ENCODE measurements at places on chromosomes 6 and 20.
A peak's percentile ranks its signal among the peaks of the same experiment; 100 is the strongest.

- no peak for DNase-seq
These were observed 208.3 kb upstream of the RIMS1 start for GRCh38 chr6:71678091-71678490.

DNA sequence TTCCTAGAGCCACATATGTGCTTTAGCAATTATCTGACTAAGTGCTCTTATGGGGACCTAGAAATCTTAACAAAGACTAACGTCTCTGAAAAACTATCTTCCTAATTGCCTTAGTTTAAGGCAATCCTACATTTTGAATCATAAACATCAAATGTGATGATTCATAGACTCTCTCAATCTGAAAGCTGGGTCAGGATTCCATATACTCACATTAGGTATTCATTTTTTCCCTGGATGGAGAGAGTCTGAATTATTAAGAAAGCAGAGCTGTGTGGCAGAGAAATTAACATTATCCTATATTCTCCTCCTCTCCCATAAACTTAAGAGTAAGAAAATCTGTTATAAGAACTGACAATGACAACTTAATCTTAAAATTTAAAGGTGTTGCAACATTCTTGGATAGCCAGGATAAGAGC lies 1.6 kb upstream of the PRL start:
- DNase-seq, result peak; percentile 50

DNA sequence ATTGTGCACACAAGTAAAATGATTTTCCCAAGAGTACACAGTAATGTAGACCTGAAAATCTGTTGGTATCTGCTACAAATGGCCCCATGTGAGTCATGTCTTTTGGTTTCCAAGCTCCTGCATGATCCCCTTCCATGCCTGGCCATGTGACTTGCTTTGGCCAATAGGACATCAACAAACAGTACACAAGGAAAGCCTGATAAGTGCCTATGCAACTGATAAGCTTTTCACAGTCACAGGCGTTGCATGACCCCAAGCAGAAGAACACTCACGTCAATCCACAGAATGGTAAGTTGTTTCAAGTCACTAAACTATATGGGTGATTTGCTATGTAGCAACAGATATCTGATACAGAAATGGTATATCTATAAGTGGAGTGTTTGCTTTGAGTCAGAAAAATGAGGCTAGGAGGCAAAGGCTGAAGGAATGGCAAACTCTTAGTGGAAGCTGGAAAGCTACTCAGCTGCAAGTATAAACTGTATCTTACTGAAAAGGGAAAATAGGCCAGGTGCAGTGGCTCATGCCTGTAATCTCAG lies 160.1 kb upstream of the BEND3 start:
- no peak for DNase-seq

GRCh38 chr20:49415005-49415667 lies 67.3 kb downstream of the KCNB1 start:
- no peak for DNase-seq

DNA sequence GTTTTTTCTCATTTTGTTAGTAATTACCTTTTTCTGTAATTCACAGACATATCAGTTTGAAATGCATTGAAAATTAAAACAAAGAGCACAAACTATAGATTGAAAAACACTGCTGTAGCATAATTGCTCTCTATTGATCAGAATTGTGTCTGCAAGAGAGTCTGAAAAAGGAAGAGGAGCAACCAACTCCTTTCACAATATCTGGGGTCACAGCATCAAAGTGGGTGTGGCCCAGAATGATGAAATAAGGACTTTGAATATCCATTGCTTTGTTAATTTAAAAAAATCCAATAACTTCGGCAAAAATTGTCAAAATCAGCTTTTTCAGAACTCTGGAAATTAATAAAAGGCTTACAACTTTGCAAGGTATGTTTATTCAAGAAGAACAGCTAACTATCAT lies 99.2 kb downstream of the MYLK4 start:
- peak; percentile 31 for DNase-seq

DNA sequence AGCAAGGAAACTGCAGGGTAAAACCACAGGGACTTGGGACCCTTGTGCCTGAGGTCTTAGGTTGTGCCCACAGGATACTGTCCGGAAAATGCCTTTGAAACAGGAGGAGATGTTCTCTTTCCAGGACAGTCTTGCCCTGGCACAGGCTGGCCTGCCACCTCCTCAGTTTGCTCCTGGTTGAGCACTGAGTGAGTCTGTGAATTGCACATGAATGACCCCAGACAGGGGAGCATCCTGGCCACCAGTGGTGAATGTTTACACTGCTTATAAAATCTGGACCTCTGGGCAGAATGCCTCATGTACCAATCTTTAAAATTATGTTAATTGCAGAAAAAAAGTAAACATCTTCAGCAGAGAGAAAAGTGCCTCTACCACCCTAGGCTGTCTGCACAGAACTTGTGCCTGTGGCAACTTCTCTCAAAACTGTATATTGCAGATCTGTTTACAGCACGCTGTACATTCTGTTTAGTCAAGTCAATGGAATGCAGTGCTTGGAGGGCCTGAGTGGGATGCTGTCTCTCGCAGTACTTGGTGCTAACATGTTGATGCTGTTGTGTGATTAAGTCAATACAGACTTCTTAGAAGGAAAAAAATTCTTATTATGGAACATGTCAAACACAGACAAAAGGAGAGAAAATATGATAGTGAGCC lies 242.1 kb downstream of the SOD2 start:
- peak; percentile 75 for DNase-seq

DNA sequence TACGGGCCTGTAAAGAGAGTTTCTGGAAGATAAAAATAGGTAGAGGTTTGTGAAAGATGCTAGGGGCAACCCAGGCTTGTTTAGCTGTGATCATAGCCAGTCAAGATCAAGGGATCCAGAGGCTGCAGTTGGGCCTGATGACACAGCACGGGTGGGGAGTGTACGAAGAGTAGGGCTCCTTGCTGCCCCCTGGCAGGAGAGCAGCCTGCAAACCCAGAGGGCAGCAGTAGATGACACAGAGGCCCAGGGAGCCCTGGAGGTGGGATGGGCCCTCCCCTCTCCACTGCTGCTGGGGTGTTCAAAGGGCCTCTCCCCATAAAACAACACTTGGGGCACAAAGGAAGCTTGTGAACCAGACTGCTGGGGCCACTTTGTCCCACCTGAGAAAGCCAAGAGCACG lies 47.2 kb downstream of the VEGFA start:
- DNase-seq, result peak; percentile 33

DNA sequence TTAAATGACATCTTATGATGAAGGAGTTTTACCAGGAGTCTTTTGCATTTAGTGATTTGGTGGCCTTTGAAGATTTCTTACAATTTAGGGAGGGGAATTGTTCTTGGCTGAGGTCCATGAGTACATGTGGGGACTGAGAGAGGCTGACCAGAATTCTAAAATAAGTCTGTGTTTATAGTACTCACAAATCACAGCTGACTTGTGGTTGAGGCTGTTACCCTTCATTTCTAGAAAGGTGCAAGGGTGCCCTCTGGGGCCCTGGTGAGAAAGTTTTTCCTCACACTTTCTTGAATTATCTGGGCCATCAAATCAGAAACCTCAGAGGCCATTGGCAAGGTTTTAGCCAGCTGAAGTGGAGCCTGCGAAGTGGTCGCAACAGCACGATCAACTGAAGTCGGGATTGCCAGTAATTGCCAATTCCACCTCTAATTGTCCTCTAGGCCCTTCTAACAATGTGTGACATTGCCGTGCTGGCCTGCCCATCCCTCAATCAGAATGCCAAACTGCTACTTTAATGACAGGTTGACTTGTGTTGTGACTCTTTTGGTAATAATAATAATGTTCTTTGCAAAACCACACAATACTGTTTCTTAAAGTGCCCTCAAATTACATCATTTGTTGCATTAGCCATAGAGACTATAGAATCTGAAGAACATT lies 221.6 kb downstream of the OGFRL1 start:
- DNase-seq, result peak; percentile 89

DNA sequence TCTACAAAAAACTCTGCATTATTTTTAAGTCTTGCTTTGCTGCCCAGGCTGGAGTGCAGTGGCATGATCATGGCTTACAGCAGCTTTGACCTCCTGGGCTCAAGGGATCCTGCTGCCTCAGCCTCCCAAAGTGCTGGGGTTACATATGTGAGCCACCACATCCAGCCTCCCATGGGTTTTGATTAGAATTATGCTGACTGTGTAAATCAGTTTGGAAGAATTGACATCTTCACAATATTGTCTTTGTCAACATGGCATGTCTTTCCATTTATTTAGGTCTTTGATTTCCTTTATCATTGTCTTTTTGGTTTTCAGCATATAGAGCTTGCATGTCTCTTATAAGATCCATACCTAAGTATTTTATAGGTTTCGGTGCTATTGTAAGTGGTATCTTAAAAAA lies 13.2 kb upstream of the APCDD1L start:
- DNase-seq, result no peak

- peak; percentile 94 for DNase-seq
These were observed 71.7 kb downstream of the RCAN2 start for GRCh38 chr6:46419576-46420002.

DNA sequence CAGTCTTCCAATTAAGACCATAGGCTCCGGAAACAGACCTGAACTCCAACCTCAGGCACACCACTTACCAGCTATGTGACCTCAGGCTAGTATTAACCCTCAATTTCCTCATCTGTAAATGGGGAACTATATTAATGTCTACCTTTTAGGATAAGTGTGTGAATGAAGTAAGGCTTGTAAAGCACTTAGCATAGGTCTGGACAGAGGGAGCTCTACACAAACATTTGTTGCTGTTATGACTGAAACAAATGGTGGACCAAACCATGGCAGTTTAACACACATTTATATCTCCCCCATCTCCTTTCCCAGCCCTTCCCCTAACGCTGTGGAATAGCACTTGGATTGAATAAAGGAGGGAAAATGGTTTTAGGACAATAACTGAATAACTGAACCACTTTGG lies 48.7 kb downstream of the TSHZ2 start:
- DNase-seq, result no peak

GRCh38 chr6:162538643-162539064 lies 188.9 kb downstream of the PRKN start:
- no peak for DNase-seq

DNA sequence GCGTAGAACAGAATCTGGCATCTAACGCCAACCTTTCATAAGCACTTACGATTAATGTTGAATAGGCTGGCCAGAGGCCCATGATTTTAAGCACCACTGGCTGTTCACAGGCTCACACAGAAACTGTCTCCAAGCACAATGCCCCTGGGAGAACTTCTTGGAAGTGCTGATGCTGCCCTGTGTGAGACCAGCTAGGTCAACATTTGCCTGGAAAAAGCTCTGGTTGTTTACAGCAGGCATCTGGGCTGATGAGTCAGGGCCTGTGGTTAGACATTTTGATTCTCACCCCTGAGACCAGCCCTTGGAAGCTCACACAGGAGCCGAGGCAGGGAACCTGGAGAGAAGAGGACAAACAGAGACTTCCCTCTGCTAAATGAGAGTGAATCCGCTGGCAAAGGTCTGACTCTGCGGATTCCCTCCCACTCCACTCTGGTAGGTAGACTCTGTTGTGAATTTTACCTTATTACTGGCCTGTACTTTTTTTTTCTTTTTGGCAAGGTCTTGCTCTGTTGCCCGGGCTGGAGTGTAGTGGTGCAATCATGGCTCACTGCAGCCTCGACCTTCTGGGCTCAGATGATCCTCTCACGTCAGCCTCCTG lies 6.8 kb upstream of the SULF2 start:
- peak; percentile 92 for DNase-seq

GRCh38 chr6:36445621-36446020 lies 2.8 kb downstream of the KCTD20 start:
- no peak for DNase-seq

GRCh38 chr6:144215402-144215931 lies 65.2 kb downstream of the STX11 start:
- DNase-seq, result peak; percentile 28

DNA sequence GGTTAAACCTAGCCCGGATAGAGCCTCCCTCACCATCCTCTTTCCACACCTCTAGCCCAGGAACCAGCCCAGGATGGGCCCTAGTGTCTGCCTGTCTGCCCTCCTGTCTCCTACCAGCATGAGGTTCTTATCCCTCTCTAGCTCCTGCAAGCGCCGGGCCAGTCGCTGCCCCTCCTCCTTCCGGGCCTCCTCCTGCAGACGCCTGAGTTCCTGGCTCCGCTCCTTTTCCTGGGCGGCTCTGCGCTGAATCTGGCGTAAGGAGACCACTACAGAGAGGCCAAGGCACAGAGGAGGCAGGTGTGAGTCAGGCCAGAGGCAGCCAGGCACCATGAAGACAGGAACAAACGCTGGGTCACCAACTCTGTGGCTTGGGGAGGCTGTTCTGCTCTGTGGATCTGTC lies 4.3 kb upstream of the PSORS1C2 start:
- peak; percentile 80 for DNase-seq

DNA sequence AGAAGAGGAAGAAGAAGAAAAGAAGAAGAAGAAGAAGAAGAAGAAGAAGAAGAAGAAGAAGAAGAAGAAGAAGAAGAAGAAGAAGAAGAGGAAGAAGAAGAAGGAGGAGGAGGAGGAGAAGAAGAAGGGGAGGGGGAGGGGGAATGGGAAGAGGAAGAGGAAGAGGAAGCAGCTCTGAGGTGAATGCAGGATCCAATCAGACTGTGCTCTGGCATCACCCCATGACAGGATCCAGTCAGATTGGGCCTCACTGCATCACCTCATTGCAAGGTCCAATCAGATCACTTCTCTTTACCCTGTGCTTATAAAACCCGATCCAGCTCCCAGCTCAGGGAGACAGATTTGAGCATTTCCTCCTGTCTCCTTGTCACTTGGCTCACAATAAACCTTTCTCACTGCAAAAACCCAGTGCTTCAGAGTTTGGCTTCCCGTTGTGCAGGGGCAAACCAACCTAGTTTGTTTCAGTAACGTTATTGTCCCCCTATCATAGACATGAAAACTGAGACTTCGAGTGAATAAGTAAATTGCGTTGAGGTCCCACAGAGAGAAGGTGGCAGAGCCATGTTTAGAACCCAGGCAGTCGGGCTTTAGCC lies 28.6 kb upstream of the YWHAB start:
- DNase-seq, result no peak

GRCh38 chr6:15735567-15736265 lies 72.9 kb upstream of the DTNBP1 start:
- DNase-seq, result peak; percentile 14

GRCh38 chr6:21367148-21367547 lies 226.4 kb upstream of the SOX4 start:
- DNase-seq, result no peak

DNA sequence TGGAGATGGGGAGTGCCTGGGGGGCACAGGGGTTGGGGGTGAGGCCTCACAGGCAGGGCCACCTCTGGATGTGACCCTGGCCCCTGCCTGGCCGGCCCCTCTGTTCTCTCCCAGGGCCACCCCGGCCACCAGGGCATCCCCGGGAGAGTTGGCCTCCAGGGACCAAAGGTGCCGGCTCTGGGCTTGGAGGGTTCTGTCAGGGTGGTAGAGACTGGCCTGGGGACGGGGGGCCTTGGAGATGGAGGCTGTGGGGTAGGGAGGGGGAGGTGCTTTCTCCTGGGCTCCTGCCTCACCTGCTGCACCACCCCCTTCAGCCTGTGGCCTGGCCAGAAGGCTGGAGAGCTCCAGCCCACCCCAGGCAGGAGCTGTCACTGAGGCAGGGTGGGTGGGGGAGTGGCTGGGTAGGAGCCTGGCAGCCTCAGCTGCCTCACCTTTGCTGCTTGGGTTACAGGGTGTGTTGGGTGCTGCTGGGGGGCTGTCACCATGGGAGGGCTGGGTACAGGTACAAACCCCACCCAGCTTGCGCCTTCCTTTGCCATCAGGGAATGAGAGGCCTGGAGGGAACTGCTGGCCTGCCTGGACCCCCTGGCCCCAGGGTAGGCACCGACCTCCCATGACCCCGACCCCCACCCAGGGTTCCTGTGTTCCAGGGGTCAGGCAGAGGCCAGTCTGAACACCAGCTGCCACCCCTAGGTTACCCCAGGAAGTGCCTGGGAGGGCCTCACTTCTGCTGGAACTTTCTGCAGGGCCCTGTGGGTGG lies 32.7 kb downstream of the COL20A1 start:
- DNase-seq, result no peak

Data from adipocyte (in vitro differentiated cells).